ENCODE measurements at places on chromosomes 1 and 21.

DNA sequence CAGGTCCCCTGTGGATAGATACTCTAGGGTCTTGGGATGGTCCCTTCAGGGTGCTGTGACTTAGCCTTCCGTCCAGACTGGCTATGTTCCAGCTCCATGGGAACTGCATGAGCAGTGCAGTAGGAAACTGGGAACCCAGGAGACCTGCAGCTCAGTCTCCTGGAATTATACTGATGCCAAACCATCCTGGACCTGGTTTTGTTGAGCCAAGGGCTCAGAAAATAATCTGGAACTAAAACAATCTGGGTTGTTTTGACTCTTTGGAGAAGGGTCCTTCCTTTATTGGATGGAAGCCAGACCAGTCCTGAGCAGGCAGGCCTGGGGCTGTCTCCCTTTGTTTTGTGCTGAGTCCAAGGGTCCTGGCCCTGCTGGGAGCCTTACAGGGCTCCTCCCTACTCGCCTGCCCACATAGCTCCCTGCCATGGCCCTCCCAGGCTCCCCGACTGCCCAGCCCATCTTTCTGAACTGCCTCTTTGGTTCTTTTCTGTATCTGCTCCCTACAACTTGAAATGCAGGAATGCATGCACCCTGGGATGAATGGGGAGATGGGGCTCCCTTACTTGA is 1.2 kb downstream of the IPO13 start:
- DNase-seq, result no peak

DNA sequence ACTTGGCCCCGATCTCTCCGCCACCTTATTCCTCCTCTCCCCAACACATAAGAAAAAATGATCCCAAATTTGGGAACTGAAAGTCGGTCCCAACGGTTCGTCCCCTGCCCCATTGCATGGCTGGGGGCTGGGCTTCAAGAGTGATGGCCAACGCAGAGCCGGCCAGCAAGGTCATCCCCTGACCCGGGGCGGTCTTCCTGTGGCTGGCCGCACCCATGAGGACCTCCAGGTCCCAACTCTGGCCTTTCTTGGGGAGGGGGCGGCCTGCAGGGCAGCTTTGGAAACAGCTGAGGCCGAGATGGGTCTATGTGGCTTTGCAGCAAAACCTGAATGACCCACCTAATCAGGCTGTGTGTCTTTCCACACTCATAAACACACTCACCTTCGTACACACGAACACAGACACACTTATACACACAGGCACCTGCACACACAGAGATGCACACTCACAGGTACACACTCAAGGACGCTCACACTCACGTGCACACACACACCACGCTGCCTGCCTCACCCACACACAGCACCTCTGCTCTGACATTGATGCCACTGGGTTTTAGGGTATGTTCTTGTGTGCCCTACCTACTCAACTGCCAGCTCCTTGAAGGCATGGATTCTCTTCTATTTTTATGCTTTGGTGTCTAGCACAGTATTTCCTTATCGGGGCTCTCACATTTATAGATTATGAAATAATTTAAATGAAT is 562 bp downstream of the DYNLT5 start:
- no peak for DNase-seq

- DNase-seq, result no peak
Observed at GRCh38 chr1:25914074-25914995, 8.1 kb upstream of the STMN1 start.

- DNase-seq, result no peak
Observed at GRCh38 chr1:70809069-70809468, 238.5 kb downstream of the PTGER3 start.

DNA sequence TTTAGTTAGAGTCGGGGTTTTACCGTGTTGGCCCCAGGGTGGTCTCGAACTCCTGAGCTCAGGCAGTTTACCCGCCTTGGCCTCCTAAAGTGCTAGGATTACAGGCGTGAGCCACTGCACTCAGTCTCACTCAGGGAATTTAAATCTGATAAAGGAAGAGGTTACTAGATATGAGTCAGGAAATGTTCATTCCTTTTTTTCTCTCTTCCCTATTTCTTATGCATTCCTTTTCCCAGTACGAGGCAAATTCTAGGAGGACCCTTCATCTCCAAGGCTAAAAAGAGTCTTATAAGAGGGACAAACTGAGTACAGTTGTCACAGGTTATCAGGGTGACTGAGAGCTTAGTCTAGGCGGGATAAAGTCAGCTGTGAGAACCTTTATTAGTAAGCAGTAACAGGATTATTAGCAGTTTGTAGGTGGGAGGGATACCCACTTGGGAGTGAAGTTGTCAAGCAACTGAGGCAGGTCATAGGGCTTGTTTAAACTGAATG is 9.1 kb downstream of the MACF1 start:
- no peak for DNase-seq

DNA sequence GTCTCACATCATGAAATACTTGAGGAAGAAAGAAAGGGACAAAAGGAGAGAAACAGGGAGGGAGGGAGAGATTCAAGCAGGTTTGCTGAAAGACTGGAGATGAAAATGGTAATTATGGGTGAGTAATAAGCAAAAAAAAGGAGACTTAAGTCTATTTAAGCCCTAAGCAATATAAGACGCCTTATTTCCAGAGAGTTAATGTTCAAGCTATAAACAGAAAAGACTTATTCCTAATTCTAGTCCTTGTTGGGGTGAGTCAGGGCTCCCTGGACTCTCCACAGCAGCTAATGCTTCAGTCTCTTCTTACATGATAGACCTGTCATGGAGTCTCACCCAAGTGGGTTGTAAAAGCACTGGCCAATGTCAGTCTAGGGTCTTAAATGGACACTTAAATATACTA is 619.2 kb downstream of the SMYD3 start:
- DNase-seq, result no peak

GRCh38 chr1:76933847-76934815 is 66.9 kb downstream of the ST6GALNAC5 start:
- no peak for DNase-seq

DNA sequence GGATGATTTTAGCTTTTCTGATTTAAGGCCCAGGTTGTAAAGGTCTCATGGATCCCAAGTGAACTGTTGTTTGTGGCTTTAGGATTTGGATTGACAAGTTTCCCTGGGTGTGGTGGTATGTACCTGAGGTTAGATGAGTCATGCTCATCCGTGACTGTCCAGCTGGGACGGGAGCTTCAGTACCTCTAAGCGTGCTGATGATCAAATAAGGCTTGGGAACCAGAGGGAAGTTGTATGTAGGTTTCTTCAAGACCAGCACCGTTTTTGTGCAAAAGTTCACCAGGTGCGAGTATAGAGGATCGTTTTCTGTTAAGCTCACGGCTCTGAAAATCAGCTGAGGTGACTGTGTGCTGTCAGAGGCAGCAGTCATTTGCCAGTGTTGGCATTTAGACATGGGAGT is 19.8 kb downstream of the PLA2G2E start:
- DNase-seq, result no peak

GRCh38 chr1:44681905-44682882 is 7.7 kb downstream of the ARMH1 start:
- DNase-seq, result no peak

- DNase-seq, result peak; percentile 4
Observed at GRCh38 chr1:55640708-55641473, 425.7 kb upstream of the USP24 start.

GRCh38 chr1:53502641-53503432 is 43.6 kb downstream of the DMRTB1 start:
- no peak for DNase-seq

DNA sequence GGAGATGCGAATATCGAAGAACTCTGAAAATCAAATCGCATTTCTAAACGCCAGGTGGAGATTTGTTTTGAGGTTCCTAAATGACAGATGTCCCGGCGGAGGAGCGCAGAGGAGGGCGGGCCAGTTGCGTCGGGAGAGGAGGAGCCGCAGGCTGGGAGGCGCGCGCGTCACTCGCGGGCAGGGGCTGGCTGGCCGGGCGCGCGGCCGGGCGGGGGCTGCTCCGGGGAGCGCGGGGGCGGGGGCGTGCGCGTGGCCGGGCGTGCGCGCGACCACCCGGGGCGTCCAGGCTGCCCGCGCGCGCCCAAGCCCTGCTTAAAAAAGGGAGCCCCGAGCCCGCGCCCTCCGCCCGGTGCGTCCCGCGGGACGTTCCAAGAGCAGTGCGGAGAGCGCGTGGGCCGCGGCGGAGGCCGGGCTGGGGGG is 47.3 kb downstream of the H3-3A start:
- peak; percentile 79 for DNase-seq

- no peak for DNase-seq
Observed at GRCh38 chr1:107949467-107950253, 15.3 kb downstream of the VAV3 start.

- no peak for DNase-seq
Observed at GRCh38 chr1:24995661-24996060, 65.6 kb upstream of the RUNX3 start.

- DNase-seq, result no peak
Observed at GRCh38 chr1:150093805-150094204, 26.2 kb downstream of the VPS45 start.

DNA sequence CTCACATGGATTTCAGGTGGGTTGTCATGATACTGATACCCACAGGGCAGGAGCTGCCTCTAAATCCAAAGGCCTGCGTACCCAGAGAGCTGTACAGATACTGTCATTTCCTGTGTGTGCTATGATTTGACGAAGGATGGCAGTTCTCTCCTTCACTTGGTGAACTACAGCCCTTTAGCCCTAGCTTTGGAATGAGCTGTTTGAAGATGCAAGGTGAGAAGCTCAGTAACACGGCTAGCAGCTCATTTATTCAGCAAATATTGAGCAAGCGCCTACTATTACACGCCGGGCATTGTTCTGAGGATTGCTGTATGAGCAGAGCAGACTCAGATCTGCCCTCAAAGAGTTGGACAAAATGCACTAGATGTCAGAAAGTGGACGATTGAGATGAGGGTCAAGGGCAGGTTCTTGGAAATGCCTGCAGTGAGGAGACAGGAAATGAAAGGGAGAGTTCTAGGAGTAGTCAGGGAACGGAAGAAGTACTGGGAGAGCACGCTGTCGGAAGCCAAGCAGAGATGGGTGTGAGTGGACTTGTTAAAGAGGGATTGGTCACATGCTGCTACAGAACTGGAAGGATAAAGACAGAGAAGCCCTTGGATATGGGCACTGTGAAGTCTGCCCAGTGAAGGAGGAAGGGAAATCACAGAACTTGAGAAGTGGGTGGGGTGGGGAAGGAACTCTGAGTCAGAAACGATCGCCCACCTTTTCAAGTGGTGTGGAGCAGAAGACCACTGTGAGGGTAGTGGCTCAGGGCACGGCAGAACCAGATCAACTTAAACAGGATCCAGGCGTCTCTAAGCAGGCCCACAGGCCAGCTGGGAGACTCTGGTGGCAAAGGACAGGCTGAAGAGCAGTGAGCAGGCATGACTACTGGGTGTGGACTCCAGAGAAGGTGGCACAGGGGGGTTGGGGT is 7.1 kb downstream of the PTGFRN start:
- no peak for DNase-seq

DNA sequence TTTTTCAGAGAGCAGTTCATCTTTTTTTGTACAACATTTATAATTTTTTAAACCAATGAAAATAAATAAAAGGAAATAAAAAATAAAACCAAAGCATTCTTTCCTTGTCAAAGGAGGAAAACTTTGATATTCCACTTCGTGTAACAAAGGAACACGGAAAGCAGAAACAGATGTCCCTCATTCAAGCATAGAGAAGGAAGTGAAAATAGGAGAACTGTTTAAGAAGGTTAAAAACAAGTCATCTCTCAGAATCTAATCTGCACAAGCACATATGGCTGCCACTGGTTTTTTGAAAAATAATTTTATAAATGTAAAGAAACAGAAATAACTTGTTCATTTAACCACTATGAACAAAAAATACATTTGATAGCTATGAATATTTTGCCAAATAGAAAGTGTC is 35.9 kb upstream of the ZNF644 start:
- no peak for DNase-seq

DNA sequence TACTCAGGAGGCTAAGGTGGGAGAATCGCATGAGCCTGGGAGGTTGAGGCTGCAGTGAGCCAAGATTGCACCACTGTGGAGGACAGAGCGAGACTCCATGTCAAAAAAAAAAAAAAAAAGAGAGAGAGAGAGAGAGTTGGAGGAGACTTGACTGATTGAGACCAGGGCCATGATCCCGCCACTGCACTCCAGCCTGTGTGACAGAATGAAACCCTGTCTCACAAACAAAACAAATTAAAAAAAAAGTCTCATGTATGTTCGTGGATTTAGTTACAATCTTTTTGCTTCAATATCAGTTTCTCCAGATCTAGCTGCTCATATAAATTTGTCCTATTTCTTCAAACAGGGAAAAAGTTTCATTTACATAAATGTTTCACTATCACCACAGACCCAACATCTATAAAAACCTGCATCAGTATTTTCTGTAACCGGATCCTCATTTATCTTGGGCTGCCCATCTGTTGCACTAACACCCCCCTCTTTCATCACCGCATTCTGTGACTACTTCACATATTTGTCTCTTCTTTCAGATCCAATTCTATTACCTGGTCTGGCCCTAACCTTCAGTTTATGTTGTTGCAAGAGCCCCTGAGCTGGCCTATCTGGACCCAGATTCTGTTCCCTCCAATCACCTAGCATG is 127.0 kb downstream of the GREM2 start:
- no peak for DNase-seq

DNA sequence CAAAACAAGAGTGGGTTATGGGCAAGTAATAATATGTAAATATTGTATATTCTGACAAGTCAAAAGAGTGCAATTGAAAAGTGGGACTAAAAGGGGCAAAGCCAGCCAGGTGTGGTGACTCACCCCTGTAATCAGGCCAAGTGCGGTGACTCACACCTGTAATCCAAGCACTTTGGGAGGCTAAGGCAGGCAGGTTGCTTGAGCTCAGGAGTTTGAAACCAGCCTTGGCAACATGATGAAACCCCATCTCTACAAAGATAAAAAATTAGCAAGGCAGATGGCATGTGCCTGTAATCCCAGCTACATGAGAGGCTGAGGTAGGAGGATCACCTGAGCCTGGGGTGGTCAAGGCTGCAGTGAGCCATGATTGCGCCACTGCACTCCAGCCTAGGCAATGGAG is 304.0 kb downstream of the HHIPL2 start:
- no peak for DNase-seq

DNA sequence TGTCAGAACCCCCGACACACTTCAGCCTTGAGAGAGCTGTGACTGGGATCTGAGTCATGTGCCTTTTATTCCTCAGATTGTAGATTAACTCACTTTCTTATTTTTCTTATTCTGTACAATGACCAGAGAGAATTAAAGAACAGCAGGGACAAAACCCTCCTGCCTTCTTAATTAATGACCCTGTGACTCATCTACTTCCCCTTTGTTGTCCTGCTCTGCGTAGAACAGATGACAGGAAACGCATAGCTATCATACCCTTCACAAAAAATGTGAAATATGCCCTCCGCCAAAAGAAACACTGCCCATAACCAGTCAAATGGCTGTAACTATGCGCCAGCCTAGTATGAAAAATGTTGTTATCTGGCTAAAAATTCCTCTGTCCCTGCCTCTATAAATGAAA is 9.1 kb upstream of the PADI2 start:
- no peak for DNase-seq

GRCh38 chr1:204337583-204337982 is 22.1 kb downstream of the PLEKHA6 start:
- no peak for DNase-seq

GRCh38 chr1:232292239-232292638 is 337.7 kb downstream of the SIPA1L2 start:
- no peak for DNase-seq

All from stimulated activated CD4-positive, alpha-beta T cell treated with anti-CD3 and anti-CD28 coated beads, Interleukin-15, amount 100 ng/mL, for 48 hours (primary cell).